ENCODE measurements at places on chromosomes 3 and 15.

- no peak for DNase-seq
These were observed 18.3 kb downstream of the CALML4 start for GRCh38 chr15:68186671-68187397.

- DNase-seq, result no peak
These were observed 37.8 kb downstream of the EOMES start for GRCh38 chr3:27684302-27684701.

GRCh38 chr15:101151288-101151687 lies 100.6 kb downstream of the CHSY1 start:
- DNase-seq, result no peak

- peak; percentile 92 for DNase-seq
These were observed 212.3 kb downstream of the FGF12 start for GRCh38 chr3:192514754-192515663.

- peak; percentile 13 for DNase-seq
These were observed 437.4 kb upstream of the TPRG1 start for GRCh38 chr3:188734395-188734794.

DNA sequence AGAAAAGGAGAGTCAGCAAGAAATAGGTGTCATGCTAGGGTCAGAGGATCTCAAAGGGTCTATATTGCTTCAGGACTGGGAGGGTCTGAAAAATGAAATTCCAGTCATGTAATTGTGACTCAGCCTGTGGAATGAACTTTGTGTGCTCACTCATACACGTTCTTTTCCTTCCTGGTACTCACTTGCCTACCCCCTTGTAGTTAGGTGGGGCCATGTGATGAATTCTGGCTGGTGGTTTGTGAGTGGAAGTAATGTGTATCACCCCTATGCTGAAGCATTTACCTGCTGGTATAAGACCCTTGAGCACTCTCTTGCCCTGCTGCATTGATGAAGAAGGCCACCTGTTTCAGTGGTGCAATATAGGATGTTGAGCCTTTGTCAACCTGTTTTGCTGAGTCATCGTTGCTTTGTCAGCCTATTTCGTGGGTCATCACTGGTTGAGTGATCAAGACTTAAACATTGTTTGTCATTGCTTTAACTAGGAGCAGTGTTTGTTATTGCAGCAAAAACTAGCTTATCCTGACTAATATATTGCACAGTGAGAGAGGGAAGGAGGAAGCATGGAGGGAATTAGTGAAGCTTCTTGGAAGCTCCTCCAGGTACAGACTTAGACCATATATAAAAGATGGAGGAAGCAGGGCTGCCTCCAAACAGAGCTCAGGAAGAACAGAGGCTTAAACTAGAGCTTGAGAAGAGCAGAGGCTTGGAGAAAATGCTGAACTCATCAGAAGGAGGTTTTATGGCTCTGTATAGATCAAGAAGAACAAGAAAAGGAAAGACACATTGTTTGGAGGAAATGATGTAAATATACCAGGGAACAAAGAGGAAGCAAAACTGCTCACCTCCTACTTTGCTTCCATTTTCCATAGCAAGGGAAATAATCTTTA lies 28.9 kb downstream of the TLNRD1 start:
- no peak for DNase-seq

GRCh38 chr3:129315223-129315997 lies 36.7 kb downstream of the HMCES start:
- peak; percentile 80 for DNase-seq

- DNase-seq, result no peak
These were observed 97.2 kb downstream of the LIPC start for GRCh38 chr15:58529041-58529440.

DNA sequence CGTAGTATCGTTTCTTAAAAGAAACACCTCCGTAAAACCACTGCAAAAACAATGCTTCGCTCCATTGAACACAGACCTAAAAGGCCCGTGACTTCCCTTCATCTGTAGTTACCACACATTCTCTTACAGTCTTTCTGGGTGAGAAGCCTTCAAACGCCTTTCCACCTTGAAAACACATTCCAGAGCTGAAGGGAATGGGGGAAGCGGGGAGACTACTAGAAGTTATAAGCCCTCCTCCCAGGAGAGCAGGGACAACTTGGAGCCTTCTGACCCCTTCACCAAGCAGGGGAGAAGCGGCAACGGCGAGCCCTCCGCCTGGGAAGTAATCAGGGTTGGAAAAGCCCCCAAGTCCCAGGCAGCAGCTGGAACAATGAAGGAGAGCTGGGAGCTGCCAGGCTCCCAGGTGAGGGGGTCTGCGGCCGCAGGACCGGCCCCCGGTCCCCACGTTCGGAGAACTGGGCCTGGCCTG lies 461 bp downstream of the SECISBP2L start:
- peak; percentile 9 for DNase-seq

- no peak for DNase-seq
These were observed 384.5 kb upstream of the IL12A start for GRCh38 chr3:159604151-159604581.

DNA sequence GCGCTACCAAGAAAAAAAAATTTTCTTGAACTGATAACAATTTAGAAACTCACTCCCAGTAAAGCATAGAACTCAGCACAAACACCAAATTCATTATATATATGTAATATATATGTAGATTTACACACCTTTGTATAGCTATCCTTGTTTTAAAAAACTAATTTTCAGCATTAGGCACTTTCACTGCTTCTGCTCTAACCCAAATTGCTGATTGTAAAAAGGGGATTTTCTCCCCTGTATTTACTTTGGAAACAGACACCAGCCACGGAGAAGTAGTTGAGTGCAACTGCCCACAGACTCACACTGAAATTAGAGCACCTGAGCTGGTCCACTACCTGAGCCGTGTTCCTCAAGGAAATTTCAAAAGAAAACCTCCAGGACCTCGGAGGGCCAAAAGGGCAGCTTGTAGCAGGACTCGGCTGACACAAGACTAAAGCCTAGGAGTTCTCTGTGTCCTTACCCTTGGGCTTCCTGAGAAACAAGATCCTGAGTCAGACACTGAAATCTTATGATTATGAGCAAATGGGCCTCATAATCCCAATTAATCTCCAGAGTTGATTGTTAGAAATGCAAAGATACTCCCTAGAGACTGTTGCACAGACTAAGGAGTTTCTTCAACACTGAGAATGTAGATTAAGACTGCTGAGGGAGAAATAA lies 106.0 kb downstream of the TNIK start:
- DNase-seq, result no peak

- no peak for DNase-seq
These were observed 254.4 kb upstream of the THBS1 start for GRCh38 chr15:39326306-39326975.

- no peak for DNase-seq
These were observed 62.0 kb downstream of the TLE3 start for GRCh38 chr15:70035719-70036077.

DNA sequence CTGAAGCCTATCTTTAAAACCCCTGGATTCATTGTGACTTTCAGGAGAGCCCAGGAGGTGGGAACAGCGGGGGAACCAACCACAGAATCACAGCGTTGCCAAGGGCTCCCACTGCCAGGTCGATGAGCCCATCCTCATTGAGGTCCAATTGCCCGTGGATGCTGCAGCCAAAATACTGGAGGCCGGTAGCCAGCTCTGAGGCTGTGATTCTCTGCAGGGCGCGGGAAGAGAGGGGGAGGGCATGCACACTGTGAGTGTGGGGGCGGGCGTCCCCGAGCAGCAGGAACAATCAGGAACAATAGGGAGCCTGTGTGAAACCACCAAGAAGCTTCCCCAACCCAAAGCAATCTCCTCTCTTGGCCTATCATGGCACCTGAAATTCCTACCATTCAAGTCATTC lies 53.4 kb downstream of the FEM1B start:
- DNase-seq, result no peak

DNA sequence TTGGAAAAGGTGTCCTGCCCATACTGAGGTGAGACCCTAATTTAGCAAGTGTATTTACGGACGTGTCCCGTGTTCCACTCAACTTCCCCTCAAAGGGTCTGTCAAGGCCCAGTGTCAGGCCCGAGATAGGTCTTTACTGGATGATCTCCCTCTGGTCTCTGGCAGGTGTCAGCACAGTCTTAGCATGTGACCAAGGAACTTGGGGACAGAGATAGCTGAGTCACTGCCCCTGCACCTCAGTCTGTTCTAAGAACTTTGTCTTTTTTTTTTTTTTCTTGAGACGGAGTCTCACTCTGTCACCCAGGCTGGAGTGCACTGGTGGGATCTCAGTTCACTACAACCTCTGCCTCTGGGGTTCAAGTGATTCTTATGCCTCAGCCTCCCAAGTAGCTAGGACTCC lies 32.1 kb upstream of the ALPK3 start:
- DNase-seq, result no peak

- no peak for DNase-seq
These were observed 152.3 kb downstream of the SV2B start for GRCh38 chr15:91252322-91252721.

- DNase-seq, result no peak
These were observed 2.3 kb downstream of the PLEKHO2 start for GRCh38 chr15:64843991-64844390.

- DNase-seq, result no peak
These were observed 372.3 kb downstream of the SV2B start for GRCh38 chr15:91472316-91472756.

DNA sequence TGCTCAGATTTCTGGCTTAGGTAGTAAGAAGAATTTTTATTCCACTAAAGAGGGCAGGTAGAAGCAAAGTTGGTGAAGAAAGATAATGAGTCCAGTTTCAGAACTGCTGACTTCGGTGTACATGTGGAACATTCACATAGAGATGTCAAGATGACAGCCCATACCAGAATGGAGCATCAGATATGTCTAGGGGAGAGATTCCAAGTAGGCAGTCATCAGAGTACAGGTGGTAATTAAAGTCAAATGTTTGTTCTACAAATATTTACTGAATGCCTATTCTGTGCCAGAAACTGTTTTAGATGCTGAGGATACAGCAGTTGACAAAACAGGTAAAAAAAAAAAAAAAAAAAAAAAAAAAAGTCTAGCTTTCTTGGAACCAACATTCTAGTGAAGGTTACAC lies 81.9 kb downstream of the FGF12 start:
- DNase-seq, result no peak

- DNase-seq, result no peak
These were observed 39.3 kb upstream of the RFTN1 start for GRCh38 chr3:16552757-16553156.

DNA sequence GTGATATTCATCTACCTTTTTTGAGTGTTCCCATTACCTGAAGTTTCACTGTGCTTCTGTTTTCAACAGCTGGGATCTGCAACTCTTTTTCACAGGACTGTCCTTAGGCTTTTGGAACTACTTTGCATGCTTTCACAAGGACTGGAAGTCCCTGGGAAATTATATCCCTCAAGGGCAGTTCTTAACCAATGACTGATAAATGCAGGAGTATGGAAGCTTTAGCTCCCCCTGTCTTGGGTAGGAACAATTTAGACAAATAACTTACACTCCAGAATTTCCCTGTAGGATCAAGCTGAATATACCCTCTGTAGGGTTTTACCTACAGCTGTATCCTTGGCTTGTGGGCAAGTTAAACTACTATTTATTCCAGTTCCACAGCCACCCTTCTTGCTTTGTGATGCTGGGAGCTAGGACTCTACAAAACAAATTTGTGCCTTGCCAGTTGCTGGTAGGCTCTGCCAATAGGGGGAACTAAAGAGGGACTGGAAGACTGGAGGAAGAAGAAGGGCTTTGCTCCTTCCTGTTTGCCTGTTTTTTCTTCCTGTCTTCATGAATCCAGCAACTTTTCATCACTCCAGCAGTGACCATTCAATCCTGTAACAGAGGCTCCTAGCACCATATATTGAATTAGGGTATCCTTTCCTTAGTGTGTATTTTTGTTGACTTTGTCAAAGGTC lies 6.8 kb upstream of the ZNF280D start:
- DNase-seq, result no peak

DNA sequence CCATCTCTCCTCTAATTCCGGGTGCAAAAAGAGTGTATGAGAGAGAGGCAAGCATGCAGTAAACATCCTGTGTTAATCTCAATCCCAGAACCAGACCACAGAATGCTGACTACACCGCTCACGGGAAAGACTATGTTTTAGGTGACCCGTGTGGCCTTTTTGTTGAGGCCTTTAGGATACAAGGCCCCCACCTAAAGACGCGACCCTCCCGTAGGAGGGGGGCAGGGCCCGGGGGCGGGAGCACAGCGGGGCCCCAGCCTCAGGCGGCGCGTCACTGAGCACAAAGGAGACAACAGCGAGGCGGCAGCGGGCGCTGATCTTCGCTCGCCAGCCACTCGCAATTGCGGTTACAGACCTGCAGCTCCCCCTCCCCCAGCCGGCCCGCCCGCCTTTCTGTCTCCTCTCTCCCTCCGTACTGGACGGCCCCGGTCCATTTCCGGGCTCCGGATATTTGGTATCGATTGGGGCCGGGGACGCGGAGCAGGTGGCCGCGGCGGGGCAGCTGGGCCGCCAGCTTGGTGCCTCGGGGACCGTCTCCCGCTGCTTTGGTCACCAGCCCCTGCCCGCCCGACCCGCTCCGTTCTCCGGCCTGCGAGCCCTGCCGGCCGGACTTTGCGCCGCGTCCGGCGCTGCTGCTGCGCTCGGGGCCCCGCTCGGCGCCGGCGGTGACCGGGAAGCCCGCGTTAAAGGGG lies at the start of gene CCDC50:
TSS of gene CCDC50 (plus strand) at position 433 of the 692 bp plus-strand sequence. CDS start 281 bp downstream, outside the sequence.
- peak; percentile 98 for DNase-seq

DNA sequence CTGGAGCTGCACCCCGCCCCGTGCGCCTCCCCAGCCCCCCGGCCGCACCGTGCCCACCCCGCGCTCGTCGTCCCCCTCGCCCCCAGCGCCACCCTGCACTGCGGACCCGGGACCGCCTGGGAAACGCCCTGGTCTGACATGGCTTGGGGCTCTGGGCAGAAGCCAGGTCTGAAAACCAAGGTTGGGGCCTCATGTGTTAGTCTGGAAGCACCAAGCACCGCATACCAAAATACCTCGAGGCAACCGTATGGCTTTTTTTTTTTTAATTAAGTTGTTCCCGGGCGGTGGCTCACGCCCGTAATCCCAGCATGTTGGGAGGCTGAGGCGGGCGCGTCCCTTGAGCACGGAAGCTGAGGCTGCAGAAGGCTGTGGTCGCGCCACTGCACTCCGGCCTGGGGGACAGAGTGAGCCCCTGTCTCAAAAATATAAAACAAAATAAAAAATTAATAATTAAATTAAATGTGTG lies 91.5 kb upstream of the CHD2 start:
- DNase-seq, result peak; percentile 67

DNA sequence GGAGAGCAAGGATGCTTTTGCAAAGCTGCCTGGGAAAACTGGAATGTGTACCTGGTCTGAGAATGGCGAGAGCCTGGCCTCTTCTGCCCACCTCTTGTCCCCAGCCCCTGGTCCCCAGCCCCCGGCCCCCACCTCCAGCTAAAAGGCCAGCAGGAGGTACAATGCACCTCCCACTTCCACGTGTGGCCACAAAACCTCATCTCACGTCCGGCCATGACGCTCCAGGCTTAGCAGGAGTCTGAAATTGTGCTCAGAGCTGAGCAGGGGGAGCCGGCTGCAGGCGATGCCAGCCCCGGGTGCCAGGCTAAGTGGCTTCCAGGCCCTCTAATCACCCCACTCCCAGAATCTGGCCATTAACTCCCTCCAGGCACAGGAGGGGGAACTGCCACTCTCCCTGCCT lies 83.1 kb upstream of the PRR20G start:
- no peak for DNase-seq

- DNase-seq, result no peak
These were observed 9.9 kb downstream of the FYCO1 start for GRCh38 chr3:45985532-45986302.

- DNase-seq, result peak; percentile 19
These were observed 28.3 kb upstream of the MASP1 start for GRCh38 chr3:187319699-187320302.

GRCh38 chr15:94584833-94585244 lies 353.5 kb downstream of the MCTP2 start:
- DNase-seq, result no peak
